ENCODE measurements at places on chromosomes 6 and 20.

DNA sequence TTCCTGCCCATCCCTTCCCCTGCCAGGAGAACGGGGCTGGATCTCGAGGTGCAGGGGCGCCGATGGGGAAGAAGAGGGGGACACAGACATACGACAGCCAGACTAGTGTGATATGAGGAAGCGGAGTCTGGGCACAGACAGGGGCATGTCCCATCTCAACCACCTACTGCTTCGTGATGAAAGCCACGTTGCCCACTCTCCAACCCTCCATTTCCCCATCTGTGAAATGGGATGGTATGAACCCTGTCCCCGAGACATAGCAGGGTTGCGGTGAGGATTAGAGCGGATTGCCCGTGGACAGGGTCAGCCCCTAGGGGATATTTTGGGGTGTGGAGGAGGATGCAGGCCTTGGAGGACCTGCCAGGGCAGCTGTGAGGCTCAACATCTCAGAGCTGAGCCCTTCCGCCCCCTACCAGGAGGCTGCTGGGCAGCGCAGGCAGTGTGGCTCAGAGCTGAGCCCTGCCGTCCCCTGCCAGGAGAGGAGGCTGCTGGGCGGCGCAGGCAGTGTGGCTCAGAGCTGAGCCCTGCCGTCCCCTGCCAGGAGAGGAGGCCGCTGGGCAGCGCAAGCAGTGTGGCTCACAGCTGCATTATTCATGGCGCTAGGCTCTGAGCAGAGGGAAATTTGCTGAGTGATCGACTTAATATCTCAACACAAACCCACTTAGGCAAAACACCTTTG lies 71.7 kb downstream of the GRM4 start:
- DNase-seq = no peak

- no peak for DNase-seq
These were observed 123.9 kb upstream of the SASH1 start for GRCh38 chr6:148218542-148219258.

DNA sequence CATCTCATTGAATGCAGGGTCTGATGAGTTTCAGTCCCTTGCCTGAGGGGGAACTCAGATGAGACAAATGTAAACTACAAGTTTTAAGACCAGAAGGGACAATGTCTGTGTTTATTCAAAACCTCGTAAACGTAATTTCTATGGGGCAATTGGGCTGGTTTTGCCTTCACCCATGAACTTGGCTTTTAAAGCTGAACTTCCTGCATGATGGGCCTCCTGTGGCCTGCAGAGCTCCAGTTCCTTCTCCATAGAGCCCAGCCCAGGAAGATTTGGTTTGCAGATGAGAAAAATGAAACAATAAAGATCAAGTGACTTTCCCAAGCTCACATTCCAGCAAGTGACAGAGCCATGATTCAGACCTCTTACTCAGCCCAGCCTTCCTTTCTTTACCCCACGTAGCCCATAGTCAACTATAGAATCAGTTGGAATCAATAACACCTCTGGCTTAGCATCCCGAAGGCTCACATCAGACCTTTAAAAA lies 612.3 kb downstream of the UTRN start:
- peak; percentile 65 for DNase-seq

DNA sequence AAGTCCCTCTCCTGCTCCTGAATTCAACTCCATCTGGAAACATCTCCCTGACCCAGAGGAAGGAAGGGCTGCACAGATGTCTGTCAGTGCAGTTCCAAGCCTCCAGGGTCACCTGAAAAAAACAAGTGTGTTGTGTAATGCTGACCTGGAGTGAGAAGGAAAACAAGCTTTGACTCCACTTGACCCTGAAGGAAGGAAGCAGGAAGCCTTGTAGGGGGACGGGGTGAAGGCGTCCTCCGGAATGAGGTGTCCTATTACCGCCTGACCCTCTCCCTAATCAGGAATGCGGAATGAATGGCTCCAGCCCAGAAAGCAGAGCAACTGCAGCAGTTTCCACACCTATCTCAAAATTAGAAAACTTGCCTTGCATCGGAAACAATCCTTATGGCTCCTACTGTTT lies 13.9 kb upstream of the ADGRF5 start:
- DNase-seq = no peak

DNA sequence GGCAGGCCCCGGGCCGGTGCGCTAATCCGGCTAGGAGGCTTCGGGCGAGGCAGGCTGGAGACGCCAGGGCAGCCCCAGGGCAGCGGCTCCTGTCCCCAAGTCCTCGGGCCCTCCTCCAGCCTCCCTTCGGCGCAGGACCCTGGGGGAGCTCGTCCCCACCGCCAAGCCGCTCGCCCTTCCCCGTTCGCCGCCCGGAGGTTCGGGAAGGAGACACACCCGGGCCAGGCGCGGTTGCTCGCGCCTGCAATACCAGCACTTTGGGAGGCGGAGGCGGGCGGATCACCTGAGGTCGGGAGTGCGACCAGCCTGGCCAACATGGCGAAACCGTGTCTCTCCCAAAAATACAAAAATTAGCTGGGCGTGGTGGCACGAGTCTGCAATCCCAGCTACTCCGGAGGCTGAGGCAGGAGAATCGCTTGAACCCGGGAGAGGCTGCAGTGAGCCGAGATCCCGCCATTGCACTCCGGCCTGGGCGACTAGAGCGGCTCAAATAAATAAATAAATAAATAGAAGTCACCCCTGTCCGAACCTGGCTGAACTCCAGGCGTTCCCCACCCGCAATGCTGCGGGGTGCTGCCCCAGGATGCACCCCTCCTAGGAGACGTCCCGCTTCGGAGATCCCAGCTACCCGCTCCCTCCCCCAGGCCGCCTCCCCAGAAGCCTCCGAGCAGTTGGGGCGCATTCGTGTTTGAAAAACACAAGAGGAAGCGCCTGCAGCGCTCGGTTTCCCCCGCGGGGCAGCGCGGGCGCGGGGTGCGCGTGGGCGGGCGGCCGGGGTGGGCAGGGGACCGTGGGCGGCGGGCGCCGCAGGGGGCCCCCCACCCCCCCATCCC lies 27.5 kb downstream of the SERPINB9 start:
- peak; percentile 22 for DNase-seq

DNA sequence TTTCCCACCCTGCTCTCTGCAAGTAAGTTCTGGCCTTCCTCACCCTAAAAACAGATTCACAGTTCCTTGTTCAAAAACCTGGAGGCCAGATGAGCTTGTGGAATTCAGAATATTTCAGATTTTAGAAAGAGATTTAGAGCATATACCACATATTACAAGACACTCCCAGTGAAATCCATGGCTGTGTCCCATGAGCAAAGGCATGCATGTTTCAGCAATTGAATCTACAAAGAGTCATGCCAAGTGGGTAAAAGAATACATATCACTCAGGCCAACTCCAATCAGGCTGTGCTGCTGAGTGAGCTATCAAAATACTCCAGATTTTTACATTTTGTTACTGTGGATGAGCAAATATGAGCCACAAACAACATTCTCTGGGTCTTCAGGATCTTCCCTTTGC lies 10.2 kb upstream of the NEDD9 start:
- DNase-seq = no peak

GRCh38 chr6:128719786-128720185 lies 163.2 kb upstream of the LAMA2 start:
- DNase-seq = no peak

DNA sequence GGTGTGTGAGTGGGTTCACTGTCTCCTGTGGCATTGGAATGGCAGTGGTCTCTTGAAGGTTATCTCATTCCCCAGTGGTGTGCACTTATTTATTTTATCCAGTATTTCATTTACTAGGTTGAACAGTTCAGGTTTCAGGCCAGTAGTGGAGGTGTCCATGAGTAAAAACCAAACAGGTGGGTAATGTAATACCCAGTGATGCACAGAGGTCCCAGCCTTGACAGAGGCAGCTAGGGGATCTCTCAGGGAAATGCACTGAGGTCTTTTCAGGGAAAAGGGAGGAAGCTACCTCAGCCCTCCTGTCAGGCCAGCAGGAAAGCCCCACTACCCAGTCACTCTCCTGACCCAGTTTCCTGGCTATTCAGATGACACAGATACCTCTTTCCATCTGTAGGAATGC lies 403.6 kb downstream of the UTRN start:
- no peak for DNase-seq

DNA sequence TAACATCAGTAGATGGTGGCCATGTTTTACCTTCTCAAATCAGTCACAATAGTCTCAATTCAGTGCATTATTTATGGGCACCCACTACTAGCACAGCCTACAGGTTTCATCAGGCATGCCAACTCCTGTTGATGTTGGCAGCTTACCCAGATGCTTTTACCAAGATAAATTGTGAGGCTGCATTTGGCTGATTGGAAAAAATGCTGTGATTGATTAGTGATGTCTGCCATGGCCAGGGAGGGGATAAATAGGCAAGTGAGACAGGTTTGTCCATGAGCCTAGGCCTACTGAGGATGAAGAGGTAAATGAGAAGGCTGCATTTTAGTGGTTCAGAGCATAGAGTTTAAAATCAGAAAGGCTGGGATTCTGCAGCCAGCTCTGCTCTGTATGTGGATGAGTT lies 227.1 kb downstream of the NFATC2 start:
- DNase-seq = no peak

DNA sequence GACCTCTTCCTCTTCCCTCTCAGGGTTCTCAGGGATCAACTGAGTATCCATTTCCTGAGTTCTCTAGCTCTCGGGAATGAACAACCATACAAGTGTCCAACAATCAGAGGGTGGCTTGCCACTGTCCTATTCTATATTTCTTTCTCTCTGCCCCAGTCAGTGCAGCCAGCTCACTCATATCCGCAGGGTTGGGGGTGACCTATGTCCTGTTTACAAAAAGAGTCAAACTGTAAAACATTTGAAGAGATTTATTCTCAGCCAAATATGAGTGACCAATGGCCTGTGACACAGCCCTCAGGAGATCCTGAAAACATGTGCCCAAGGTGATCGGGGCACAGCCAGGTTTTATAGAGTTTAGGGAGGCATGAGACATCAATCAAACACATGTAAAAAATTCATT lies 10.8 kb upstream of the BTN3A2 start:
- DNase-seq = no peak

GRCh38 chr20:14189794-14190402 lies 147.5 kb downstream of the FLRT3 start:
- DNase-seq = peak; percentile 64

DNA sequence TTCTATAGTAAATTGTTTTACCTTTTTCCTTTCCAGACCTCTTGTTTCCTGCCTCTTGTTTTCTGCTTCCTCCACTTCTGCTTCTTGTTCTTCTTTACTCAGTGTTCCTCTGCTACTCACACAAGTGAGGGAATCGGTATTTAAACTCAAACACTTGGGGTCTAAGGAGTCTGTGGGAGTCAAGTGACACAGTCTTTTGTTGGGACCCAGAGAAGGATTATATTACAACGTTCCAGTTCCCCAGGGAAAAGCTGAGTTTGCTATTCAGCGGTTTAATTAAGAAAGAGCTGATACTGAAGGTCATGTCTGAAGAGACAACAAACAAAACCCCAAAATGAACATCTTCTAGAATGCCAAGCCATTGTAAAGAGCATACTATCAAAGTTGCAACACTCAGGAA lies 107.8 kb upstream of the CITED2 start:
- DNase-seq = peak; percentile 16

DNA sequence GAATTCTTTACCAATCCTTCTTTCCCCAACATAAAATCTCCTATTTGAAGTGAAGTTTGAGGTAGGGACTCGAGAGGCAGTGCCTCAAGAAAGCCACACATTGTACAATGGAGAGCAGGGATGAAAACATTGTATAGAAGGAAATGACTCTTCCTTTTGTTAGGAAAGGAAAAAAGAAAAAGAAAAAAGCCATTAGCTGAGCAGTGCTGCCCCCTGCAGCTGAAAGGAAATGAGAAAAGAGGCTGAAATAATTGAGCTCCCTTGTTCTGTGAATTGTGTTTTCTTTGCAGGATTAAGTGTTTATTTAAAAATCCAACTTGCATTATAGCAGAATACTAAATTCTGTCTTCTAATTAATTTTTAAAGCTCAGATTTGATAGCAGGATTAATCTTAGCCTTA lies 162.9 kb upstream of the SASH1 start:
- DNase-seq = peak; percentile 55

DNA sequence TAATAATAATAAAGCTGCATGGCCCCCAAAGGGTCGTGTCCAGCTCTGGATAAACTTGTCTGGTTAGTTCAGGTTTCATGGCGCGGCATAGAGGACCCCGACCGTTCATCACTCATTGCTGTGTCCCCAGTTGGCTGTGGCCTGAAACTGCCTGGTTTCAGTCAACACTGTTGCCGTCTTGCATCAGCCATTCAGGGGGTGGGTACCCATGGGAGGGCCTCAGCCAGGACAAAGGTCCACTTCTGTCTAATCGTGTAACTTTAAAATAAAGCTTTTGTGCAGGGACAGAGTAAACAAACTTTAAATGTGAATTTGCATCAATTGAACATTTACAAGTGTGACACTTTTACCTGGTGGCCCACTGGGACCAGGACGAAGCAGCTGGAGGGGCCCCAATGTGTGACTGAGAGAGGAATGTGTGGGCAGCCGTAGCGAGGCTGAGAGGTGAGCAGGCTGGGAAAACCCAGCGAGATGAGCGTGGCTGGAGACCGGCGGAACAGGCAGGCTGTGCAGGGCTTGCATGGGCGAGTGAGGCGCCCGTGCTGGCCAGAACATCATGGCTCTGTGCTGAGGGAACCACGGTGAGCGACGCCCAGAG lies 22.3 kb upstream of the UNC93A start:
- no peak for DNase-seq

GRCh38 chr6:33136310-33136900 lies 55.9 kb downstream of the COL11A2 start:
- DNase-seq = no peak

GRCh38 chr6:114058435-114058834 lies 87.5 kb upstream of the HDAC2 start:
- DNase-seq = no peak

DNA sequence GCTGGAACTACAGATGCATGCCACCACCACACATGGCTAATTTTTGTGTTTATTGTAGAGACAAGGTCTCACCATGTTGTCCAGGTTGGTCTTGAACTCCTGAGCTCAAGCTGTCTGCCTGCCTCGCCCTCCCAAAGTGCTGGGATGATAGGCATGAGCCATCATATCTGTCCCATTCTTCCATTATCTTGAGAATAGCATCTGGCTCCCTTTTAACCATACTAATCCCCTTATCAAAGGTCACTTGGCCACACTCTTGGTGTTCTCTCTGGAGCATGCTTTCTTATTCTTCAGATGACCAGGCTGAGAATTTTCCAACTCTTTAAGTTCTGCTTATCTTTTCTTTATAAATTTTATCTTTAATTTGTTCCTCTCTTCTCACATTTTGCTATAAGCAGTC lies 15.9 kb upstream of the TRERF1 start:
- DNase-seq = no peak

- no peak for DNase-seq
These were observed 31.2 kb downstream of the PLAGL1 start for GRCh38 chr6:143976806-143977349.

DNA sequence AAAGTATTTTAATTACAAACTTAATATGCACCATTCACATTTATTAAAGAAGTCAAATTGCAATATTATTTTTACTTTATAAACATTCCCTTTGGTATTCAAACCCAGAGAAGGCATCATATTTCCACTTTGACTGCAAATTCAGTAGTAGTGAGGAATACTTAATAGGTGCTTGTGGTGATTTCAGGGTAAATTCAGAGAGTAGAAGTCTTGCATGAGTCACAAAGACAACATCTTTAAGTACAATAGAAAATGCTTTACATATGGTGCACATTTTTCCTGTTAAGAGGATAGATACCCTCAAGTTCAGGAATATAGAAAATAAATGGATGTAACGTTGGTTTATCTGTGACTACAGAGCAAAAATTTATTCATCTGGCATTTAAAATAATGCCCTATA lies 390.2 kb downstream of the TENT5A start:
- peak; percentile 9 for DNase-seq

Data from fibroblast of pulmonary artery (primary cell).